NCI-H446 treated with DMSO at 0.1 percent for 48 hours (cell line): ENCODE measurements at places on chromosomes 13 and 19.

DNA sequence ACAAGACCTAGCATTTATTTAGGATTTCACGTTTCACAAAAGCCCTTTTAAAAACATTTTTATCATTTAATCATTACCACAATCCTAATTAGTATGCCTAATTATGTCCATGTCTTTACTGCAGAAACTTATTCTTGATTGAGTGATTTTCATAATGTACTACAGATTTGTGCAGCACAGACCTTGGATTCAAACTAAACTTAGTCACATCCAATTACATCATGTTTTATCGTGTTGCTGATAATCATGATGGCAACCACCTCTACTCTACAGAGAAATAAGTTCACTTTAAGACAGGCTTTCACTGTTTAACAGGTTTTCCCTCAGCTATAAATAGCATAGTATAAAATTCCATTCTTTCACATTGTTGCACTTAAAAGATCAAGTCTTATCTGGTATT is 240.9 kb upstream of the RFC3 start:
- no peak for DNase-seq

GRCh38 chr19:29663861-29664752 is 1.2 kb upstream of the PLEKHF1 start:
- DNase-seq, result no peak

DNA sequence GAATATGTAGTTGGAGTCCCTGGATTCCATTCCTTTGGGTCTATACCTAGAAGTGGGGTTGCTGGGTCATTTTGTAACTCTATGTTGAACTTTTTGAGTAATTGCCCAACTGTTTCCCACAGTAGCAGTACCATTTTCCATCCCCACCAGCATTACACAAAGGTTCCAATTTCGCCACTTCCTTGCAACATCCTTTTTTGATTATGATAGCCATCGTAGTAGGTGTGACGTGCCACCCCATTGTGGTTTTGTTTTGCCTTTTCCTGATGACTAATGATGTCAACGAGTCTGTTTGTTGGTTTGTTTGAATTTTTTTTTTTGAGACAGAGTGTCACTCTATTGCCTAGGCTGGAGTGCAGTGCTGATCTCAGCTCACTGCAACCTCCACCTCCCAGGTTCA is 3.3 kb upstream of the PEX11G start:
- no peak for DNase-seq

- DNase-seq, result no peak
Observed at GRCh38 chr19:41261474-41262190, 2.5 kb upstream of the HNRNPUL1 start.

DNA sequence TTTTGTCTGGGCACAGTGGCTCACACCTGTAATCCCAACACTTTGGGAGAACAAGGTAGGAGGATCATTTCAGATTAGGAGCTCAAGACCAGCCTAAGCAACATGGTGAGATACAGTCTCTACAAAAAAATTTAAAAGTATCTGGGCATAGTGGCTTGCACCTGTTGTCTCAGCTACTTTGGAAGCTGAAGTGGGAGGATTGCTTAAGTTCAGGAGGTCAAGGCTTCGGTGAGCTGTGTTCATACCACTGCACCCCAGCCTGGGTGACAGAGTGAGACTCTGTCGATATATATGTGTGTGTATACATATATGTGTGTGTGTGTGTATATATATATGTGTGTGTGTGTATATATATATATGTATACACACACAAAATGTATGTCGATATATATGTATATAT is 833.0 kb downstream of the PCDH9 start:
- DNase-seq, result no peak

- DNase-seq, result no peak
Observed at GRCh38 chr13:84896128-84896527, 903.1 kb downstream of the SLITRK6 start.

DNA sequence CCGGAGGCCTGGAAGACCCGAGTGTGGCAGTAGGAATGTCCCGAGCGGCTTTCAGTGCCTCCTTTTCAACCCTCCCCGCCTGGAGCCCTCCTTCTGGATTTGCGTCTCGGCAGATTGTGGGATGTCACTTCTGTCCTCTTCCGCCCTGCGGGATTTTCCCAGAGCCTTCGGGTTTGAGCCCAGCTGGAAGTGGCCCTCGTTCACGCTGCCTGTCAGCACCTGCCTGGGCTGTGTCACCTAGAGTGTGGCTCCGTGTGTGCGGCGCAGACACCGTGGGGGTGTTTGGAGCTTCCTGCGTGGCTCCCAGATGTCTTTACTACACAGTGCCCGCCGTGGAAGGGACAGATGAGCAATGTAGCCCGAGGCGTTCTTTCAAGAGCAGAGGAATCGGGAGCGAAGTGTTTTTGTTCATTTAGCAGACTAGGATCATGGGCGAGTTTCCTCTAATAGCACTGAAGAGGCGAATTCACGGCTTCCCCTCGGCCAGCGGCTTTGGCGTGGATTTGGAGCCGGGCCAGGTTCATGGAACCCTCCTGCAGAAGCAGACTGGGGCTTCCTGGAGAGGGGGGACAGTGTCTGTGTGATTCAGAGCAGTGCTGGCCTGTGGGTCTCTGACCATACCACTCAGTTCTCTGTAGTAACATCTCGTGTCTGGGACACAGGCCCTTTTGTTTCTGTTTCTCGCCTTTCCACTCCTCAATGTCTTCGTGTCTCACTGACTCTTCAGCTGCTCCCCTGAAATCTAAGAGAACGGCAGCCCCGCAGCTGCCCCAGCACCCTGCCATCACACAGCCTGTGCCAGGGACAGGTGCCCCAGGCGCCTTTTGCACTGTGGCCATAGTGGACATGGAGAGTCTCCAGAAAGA is 68.0 kb downstream of the KDM4B start:
- DNase-seq, result no peak

DNA sequence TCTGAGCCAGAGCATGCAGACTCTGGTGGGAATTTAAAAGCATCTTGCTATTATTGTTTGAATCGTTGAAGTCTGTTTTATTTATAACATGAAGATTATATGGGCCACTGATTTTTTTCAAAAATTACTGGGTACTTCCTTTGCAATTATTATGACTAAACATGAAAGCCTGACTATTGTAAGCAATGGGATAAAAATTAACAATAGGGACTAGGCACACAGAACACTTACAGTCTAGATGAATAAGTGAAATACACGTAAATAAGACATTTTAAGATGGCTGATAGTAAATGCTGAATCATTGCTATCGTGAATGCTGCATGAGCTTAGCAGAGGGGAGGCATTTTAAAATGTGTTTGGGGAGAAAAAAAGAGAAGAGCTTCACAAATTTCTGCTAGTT is 81.0 kb upstream of the MAB21L1 start:
- DNase-seq, result no peak

- DNase-seq, result no peak
Observed at GRCh38 chr13:100305398-100305797, 216.5 kb downstream of the PCCA start.

DNA sequence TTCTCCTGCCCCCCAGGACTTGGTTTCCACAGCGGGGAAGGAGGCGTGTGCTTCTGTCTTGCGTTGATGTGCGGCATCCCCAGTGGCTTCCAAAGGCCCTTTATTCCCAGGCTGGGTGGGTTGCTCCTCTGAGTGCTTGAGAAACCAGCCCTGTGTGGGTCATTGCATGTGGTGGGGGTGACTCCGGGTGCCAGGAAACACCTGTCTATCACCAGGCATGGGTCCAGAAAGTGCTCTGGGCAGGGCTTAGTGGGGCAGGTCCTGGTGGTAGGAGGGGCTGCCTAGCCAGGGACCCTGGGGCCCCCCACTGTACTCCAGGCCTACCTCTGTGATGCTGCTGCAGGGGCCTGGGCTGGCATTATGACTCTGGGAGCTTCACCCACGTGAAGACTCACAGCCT is 9.6 kb downstream of the DDA1 start:
- no peak for DNase-seq

DNA sequence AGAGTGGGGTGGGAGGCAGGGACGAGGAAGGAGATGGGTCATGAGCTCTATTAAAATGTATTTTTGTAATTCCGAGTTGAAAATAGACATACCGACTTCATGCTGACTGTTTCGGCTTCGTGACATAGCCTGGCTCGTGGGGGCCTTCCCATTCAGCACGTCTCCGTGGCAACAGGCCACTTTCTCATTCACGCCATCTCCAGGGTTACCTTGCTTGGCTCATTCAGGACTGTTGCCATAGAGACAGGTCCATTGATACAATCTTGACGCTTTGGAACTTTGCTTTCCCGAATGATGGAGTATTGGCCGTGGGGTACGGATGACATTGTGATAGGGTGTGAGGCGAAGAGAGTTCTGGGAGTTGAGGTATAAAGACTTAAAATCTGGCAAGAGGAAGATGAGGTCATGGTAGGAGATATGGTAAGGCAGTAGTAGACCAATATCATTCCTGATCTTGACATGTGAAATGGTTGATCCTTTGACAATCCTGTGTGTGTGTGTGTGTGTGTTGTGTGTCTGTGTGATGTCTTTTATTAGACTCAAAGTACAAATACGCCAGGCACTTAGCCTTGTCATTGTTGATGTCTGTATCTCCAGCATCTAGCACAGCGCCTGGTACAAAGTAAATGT is 97.3 kb downstream of the CACNA1A start:
- no peak for DNase-seq

- DNase-seq, result no peak
Observed at GRCh38 chr19:5003781-5004180, 34.9 kb downstream of the KDM4B start.

- no peak for DNase-seq
Observed at GRCh38 chr19:34824686-34825085, 51.7 kb upstream of the ZNF599 start.

GRCh38 chr13:102400675-102401145 is 1.1 kb downstream of the FGF14 start:
- DNase-seq, result no peak

- DNase-seq, result no peak
Observed at GRCh38 chr19:38441657-38442348, 8.3 kb downstream of the RYR1 start.

DNA sequence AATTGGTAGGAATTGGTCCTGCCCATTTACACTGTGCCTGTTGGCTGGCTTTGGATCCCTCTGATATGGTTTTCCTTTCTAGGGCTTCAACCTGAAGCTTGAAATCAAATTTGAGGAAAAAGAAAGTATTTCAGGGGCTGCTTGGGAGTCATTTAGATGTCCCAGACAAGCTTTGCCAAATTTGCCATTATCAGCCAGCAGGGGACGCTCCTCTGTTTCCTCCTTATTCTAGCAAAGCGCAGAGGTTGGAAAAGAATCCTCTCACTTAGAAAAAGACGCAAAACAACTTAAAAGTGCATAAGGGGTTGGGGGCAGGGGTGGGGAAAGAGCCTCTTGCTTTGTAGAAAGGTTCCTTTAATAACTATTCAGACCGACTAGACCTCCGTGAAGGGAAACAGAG is 1211.1 kb upstream of the PCDH20 start:
- DNase-seq, result no peak

DNA sequence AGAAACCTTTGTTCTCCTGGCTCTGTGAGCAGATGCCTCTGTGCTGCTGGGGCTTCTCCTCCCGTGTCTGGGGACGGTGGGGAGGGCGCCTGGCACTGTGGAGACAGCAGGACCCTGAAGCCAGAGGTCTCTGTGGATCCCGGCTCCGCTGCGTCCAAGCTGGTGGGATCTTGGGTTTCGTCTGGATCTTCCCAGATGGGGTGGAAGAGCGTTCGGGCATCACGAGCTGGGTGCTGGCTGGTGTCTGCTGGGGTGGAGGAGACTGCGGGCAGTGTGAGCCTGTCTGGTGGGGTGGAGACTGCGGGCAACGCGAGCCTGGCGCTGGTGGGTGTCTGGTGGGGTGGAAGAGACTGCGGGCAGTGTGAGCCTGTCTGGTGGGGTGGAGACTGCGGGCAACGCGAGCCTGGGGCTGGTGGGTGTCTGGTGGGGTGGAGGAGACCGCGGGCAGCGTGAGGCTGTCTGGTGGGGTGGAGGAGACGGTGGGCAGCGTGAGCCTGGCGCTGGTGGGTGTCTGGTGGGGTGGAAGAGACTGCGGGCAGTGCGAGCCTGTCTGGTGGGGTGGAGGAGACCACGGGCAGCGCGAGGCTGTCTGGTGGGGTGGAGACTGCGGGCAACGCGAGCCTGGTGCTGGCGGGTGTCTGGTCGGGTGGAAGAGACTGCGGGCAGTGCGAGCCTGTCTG is 5.6 kb downstream of the TEX29 start:
- no peak for DNase-seq

DNA sequence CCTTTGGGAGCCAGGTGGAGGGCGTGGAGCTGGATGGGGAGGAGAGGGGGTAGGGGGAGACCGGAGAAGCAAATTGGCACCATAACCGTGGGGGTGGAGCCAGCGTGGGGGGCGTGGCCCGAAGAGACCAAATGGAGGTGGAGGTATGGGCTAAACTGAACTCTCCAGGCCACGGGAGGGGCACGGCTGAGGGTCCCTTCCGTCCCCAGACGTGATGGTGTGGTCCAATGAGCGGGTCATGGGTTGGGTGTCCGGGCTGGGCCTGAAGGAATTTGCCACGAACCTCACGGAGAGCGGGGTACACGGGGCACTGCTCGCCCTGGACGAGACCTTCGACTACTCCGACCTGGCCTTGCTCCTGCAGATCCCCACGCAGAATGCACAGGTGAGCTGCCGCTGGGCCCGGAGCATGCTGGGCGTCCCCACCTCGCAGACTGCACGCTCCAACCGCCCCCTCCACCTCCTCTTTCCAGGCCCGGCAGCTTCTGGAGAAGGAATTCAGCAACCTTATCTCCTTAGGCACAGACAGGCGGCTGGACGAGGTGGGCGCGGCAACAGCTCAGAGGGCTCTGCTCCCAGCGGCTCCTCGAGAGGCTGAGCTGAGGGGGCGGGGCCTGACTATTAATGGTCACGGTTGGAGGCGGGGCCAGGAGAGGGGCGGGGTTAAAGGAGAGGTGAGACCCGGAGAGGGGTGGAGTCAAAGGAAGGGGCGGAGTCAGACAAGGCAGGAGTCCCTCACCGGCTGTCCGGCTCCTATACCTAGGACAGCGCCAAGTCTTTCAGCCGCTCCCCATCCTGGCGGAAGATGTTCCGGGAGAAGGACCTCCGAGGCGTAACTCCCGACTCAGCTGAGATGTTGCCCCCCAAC is 6.2 kb downstream of the HRC start:
- peak; percentile 62 for DNase-seq

- DNase-seq, result no peak
Observed at GRCh38 chr19:8324186-8325050, 3.1 kb downstream of the RPS28 start.

- DNase-seq, result no peak
Observed at GRCh38 chr13:24540236-24541126, 27.9 kb upstream of the PARP4 start.

DNA sequence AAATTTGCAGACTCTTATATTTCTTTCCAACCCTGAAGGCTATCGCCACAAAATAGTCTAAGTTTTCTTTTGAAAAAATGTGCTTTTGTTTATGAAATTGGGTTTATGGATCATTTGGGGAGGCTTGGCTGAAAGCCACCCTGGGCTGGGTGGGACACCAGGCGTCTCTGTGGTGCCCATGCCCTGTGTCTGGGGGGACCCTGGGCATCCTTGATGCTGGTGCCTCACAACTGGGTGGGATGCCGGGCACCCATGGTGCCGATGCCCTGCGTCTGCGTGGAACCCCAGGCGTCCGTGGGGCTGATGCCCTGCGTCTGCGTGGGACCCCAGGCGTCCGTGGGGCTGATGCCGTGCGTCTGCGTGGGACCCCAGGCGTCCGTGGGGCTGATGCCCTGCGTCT is 105.0 kb downstream of the RAB20 start:
- DNase-seq, result no peak

GRCh38 chr13:111658145-111659100 is 338.0 kb downstream of the TEX29 start:
- no peak for DNase-seq

GRCh38 chr13:91572944-91573598 is 174.7 kb downstream of the GPC5 start:
- no peak for DNase-seq

GRCh38 chr19:3142292-3142670 is 6.4 kb downstream of the GNA15 start:
- no peak for DNase-seq

- DNase-seq, result no peak
Observed at GRCh38 chr13:80469853-80470381, 129.0 kb upstream of the SPRY2 start.
